Stimulated activated CD8-positive, alpha-beta memory T cell treated with anti-CD3 and anti-CD28 coated beads, Interleukin-2, amount 100 ng/mL, for 1 hour (primary cell): ENCODE measurements at places on chromosomes 5 and 9.

- DNase-seq: no peak
Measured at GRCh38 chr5:140633501-140633900, 526 bp upstream of the CD14 start.

- no peak for DNase-seq
Measured at GRCh38 chr5:75756981-75757380, 39.7 kb upstream of the POC5 start.

GRCh38 chr5:135051399-135051798 is 17.4 kb upstream of the PITX1 start:
- no peak for DNase-seq

- DNase-seq: no peak
Measured at GRCh38 chr5:23026252-23027170, 173.4 kb upstream of the CDH12 start.

DNA sequence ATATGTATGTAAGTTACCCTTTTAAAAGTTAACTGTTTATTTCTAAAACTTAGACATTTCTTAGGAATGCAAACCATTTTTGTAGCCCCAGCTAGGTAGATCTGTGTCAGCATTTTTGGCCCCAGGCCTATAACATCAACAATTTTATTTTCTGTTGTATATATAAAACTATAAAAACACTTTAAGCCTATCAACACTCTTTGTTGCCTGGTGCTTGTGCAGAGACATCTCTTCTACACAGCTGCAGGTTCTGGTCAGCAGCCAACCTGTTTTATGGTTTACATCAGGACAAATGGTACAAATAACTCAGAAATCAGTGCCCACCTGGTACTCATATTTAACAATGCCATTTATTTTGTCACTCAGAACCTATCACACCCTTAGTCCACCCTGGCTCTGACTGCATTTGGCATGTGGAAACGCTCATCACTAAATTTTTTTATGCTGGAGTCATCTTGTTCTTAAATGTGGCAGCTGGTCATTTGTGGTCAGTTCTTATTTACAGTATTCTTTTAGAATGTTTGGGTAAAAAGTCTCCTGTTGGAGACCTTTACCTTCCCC is 173.4 kb downstream of the DNAH5 start:
- DNase-seq: no peak

- DNase-seq: no peak
Measured at GRCh38 chr5:163963881-163964280, 458.5 kb downstream of the MAT2B start.

- no peak for DNase-seq
Measured at GRCh38 chr5:133910571-133910970, 57.9 kb downstream of the C5orf15 start.

GRCh38 chr5:73858776-73859175 is 232.8 kb downstream of the ARHGEF28 start:
- DNase-seq: no peak

DNA sequence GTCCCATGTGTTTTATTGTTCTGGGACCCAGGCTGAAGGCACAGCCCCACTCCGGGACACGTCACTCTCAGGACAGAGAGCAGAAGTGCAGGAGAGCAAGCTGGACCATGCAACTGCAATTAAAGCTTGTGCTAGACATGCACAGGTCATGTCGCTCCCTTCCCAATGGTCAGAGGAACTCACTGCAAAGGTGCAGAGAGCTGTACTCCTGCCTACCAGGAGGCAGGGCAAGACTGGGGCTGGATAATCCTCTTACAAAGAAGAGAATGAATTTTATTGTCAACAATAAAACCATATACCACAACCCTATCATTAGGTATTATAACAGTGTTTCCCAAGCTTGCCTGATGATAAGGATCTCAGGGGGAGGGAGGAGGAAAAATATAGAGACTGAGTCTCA is 74.0 kb upstream of the NEK6 start:
- DNase-seq: no peak

- DNase-seq: no peak
Measured at GRCh38 chr5:55108661-55109060, 6.2 kb downstream of the GZMA start.

DNA sequence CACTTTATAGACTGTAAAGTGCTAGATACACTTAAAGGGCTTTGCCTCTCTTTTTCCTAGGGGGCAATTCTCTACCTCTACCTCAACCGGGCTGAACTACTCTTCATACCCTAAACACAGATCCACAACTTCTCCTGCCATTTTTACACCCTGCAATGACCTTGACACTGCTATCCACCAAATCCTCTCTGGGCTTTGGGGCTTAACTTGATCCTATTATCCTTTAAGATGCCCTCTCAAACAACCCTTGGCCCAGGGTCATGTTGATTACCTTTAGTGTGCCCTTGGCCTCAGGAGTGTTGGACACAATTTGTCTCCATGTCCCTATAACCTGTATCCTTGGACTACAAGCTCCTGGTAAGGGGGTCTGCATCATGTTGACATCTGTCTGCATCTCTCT is 19.5 kb downstream of the ANXA6 start:
- no peak for DNase-seq

DNA sequence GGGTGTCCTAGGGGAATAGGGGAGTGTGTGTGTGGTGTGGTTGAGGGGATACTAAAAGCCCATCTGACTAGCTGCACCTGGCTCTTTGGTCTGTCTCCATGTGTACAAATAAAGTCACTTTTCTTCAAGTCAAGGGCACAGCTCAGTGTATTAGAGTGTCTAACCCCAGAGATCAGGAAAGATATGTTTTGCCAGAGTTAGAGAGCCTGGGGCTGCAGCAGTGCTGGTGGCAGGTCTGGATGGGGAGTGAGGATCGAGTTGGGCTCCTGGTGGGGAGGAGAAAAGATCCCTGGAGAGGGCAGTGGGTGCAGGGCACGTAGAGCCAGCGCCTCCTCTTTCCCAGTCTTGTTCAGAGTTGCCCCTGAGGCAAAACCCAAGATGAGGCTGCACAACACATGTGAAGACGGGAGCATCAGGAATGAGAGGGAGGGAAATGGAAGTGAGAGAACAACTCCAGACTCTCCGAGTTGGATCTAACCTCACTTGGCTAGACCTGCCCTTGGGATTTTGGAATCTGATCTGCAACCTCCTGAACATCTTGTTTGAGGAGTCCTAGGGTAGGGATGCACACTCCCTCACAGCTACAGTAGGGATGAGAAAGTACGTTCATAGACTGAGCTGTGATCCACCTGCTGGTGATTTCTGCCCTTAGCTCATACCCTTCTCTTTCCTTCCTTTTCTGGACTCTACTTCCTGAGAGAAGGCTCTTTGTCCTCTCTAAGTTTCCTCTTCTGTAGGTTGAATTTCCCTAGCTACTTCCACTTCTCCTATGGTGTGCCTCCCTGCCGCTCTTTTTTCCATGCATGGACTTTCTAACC is 309.9 kb downstream of the ZSWIM6 start:
- no peak for DNase-seq

DNA sequence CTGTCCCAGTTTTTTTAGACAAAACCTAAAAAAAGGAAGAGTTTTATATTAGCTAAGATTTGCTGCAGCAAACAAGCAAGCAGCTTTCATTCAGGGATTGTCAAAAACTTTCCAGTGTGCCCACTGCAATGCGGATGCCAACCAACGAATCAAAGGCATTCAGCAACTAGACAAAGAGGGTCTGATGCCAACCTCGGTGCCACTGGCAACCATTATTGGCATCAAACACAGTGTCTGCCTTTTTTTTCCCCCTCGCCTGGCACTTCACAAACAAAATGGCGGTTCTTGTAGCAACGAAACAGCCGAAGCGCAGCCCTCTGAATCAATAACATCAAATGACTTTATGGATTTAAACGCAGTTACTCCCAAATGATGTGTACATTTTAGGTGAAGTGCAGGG is 10.4 kb downstream of the NFIB start:
- DNase-seq: no peak

- no peak for DNase-seq
Measured at GRCh38 chr5:135861641-135862040, 27.2 kb downstream of the SLC25A48 start.

GRCh38 chr9:125400725-125401716 is 139.4 kb downstream of the GAPVD1 start:
- DNase-seq: no peak

DNA sequence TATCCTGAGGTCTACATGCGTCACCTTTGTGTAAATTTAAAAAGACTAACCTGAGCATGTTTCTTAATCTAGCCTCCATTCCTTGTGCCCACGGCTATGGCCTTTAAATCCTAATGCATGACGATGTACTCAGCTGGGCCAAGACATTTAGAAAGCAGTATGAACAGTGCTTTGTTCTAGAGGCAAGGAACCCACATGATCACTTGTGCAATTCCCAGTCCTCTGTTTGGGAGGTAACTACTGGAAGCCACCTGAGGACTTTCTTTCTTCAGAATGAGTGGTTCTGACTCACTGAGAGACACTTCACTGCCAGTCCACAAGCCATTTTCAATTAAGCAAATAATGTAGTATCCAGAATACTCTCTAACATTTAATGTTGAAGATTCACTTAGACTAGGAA is 181.3 kb downstream of the RAB3C start:
- no peak for DNase-seq

DNA sequence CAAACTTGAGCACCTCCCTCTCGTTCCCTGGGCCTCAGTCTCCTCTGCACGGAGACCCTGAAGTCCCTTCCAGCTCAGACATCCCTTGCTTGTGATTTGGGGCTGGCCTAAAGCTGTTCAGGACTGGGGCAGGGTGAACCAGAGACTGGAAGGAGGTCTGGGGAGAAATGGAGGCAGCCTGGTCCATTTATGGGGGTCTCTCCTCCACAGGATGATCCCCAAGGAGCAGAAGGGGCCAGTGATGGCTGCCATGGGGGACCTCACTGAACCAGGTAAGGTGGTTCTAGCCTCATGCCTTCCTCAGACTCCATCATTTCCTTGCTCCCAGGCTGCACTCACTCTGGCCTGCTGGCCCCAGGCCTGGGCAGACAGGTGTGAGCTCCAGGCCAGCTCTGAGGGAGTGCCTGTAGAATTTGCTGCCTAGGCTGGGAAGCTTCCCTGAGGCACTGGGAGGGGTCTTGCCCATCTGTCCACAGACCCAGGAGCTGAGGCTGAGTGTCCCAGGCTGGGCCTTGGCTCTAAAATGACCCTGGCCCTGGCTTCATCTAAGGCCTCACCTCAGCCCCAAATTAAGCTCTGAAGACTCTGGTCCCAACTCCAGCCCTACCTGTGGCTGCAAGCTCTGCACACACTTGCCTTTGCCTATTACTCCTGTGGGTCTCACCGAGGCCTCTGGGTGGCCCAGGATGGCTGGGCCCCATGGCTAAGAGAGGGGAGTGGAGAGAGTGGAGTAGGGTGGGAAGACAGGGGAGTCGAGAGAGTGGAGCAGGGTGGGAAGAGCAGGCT is 1.9 kb downstream of the MYOZ3 start:
- DNase-seq: no peak

DNA sequence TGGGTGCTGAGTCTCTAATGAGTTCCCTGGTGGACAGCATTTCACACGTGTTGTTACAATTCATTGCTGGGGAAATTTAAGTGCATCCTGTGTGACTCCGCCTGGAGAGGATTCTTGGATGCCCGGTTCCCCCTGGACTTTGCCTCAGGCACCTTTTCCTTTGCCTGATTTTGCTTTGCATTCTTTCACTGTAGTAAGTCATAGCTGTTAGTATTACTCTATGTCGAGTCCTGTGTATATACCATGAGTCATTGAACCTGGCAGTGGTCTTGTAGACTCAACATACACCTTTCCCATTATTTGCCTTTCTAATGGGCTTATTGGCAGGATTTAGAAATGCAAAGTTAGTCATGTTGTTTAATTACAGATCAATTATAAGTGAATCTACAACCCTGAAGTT is 81.9 kb upstream of the DHFR start:
- DNase-seq: no peak

DNA sequence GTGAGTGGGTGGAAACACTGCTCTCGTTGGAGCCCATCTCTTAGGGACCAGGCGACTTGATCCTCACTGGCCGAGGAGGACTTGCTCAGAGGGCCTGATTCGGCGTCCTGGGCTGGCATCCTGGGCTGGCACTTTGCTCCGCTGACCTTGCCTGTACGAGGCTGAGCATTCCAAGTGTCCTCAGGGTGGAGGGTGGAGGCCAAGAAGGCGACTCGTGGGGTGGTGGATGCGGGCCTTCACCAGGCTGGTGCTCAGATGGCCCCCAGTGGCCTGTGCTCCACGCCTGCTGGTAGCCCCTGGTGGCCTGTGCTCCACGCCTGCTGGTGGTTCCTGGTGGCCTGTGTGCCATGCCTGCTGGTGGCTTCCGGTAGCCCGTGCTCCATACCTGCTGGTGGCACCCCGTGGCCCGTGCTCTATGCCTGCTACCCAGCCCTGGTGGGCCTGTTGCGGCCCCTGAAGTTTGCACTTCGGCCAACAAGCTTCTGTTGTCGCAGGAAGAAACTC is 42.9 kb downstream of the PHF2 start:
- DNase-seq: no peak

DNA sequence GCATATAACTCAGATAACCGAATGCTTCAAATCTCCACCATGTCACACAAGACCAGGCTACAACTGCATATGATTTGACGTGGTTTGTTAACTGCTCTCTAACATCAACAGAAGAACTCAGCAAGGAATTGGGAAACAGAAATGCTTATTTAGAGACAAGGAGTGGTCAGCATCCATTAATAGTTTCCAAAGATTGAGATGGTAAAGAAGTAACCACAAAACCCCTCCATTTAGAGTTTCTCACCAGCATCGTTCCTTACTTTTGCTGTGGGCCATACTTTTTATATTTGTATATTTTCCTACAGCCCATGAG is 25.2 kb downstream of the DPYSL3 start:
- DNase-seq: no peak

DNA sequence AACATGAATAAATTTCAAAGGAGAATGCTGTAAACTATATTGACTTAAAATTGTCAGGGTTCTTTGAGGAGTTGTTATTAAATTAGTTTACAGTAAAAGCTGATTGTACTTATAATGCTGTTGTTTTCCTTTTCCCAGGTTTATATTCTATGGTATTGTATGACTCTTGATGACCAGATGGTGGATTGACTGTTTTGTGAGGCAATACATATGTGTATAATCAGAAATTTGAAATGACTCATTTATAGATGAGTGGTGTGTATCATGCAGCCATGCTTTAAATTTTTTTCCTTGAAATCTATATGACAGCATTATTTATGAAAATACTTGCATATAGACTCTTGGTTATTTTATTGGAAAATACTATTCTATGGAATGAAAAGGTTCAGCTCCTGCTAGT is 195.3 kb downstream of the CNTLN start:
- DNase-seq: no peak

DNA sequence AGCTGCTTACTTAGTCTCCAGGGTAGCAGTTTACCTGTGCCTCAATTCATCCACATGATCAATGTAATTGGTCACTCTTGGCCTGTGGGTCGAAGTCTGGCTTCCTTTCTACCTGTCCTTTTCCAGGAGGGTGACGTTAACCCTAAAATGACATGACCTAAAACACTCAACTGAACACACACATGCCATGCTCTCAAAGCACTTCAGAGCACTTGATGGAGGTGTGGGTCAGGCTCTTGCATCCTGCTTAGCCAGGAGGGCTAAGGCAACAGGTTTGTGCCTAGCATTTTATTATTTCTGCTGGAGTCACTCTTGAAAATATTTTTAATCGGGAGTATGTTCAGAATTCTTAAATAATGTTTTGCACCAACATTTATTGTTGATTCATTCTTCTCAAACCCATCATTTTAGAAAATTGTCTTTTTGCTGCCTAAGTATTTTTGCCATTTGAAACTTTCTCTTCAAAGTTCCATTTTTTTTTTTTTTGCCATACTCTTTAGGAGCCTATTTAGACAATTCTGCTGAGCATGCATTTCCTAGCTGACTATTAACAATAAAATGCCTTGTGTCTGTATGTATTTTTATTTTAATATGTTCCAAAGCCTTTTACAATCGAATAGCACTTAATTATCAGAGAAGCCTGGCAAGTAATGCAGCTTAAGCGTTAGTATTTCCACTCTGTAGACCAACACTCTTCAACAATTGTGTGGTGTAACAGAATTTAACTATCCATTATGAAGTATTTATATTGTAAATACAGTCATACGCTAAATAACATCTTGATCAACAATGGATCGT is 59.1 kb downstream of the ATP10B start:
- DNase-seq: no peak
